ENCODE measurements at places on chromosomes 7 and 10. TPM values are rescaled to one million over a fixed set of nuclear protein-coding genes. Genes with fewer than 3 reads are reported as not detected.

DNA sequence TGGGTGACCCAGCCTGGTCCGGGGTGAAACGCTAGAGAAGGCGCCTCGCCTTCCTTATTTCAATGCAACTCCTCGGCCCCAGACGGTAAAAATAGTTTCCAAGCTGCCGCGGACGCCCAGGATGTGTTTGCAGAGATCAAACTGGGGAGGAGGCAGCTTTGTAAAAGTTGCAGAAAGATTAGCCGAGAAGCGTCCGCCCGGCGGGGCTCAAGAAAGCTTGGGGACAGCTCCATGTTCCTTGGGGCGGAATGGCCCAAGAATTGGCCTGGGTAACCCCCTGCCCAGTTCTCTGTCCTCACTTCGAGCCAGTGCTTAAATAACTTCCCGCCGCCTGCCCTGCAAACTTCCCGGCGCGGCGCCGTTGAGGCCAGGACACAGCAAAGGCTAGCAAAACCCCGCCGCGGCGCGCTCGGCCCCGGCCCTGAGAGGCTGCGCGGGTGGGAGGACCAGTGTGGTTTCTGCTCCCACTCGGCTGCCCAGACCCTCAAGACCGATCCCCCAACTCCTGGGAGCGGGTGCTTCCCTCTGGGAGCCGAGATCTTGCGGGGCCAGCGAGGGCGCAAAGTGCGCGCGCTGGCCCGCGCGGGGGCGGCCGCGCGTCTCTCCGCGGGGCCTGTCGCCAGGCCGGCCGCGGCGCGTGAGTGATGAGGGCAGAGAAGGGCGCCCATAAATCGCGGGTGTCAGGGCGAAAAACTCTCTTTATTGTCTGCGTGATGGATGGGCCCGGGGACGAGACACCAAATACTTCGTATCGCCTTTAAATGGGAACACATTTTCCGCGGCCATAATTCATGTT is 6.3 kb upstream of the ZNF503 start:
- DNase-seq = peak; percentile 35

The PARG gene
- total RNA-seq = 51.2 TPM

The CYP2E1 gene
- 0.49 TPM for total RNA-seq

DNA sequence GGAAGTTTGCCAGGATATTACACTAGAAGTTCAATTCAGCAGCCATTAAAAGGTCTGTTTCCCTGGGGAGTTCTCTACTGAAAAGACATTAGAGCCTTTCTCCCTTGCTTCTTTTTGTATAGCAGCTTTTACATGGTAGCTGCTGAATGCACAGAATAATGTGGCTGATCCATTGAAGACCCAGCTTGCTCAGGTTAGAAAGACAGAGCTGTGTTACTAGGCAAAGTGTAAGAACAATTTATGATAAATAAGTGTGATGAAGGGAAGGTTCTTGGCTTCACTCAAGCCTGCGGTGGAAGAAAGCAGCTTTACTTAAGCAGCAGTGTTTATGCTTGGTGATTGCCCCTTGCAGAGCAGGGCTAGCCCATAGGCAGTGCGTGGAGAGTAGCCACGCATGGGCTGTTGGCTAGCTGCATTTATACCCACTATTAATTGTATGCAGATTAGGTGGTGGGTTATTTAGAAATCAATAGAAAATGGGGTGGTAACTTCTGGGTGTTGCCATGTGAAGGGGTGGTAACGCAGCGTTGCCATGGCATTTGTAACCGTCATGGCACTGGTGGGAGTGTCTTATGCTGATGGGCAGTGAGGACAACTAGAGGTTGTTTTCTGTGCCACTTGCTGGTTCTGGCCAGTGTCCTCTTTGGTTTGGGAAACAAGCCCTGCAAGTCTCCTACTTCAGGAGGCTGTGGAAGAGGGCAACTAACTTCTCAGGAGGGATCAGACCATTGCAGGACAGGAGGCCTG is 942.9 kb downstream of the NRG3 start:
- DNase-seq = no peak

DNA sequence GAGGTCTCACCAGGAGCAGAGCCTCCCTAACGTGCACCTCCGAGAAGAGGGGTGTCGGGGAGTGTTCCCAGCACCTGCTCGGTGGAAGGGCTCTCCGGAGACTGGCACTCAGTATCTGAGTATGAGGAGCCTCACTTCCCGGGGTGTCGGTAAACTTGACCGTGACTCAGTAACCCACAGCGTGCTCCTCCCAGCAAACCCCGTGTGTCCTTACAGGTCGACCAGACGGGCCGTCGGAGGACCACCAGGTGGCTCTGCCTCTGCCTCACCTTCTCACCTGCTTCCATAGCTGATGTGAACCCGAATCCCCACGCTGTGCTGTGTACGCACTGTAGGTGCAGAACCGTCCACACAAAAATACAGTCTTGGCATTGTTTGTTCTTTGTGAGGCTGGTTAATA is 29.0 kb upstream of the KNDC1 start:
- no peak for DNase-seq

GRCh38 chr10:12027539-12027938 is 15.1 kb downstream of the UPF2 start:
- DNase-seq = no peak

The MGAM2 gene
- 0.07 TPM for total RNA-seq

GRCh38 chr10:133281628-133282372 is 5.1 kb upstream of the ADAM8 start:
- DNase-seq = no peak

GRCh38 chr7:101995121-101995520 is 177.7 kb downstream of the CUX1 start:
- no peak for DNase-seq

The RELN gene
- total RNA-seq = 0.07 TPM

The ATP6V0A4 gene
- not detected for total RNA-seq

The SPDYE6 gene
- not detected for total RNA-seq

The MYH16 gene
- not detected for total RNA-seq

The WNT8B gene
- 3.8 TPM for total RNA-seq

Data from neural crest cell (in vitro differentiated cells).